Activated CD8-positive, alpha-beta memory T cell treated with anti-CD3 and anti-CD28 coated beads for 1 hour (primary cell): ENCODE measurements at places on chromosomes 3 and 15.

GRCh38 chr3:186512570-186513302, 31.4 kb downstream of the CRYGS start:
- DNase-seq: no peak

DNA sequence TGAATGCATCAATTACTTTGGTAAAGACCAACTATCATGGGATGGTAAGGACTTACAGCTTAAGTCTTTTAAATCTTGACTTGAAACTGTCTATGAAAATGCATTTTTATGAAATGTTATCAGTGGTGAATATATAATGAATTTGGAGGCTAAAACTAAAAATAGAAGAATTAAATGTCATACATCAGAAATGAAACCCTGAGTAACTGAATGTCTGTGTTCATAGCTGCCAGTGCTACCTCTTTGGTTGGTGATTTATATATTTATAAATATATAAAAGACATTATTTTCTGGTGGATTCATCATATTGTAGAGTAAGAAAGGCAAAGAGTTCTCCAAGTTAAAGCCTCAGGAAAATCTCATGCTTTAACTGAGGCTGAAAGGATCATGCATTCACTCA, 12.2 kb downstream of the SLC12A6 start:
- DNase-seq: no peak

GRCh38 chr15:65801229-65801805, 9.2 kb upstream of the DENND4A start:
- no peak for DNase-seq

DNA sequence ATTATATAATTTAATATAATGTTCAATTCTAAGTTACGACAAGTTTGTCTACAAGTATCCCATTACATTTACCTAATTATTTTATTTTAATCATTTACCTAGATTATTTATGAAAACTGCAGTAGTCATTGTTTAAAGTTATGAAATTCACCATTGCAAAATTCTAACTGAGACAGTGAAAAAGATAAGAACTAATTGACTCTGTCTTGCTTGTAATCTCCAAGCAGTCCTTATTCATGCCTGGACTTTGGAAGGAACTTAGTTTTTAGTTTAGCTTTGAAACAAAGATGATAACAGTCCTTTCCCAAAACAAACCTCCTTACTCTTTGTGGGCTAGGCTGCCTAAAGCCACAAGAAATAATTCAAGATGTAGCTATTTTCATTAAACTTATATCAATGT, 165.0 kb downstream of the SUCNR1 start:
- DNase-seq: no peak

- no peak for DNase-seq
These were observed 1.4 kb downstream of the SOX14 start for GRCh38 chr3:137765310-137766033.

- DNase-seq: no peak
These were observed 215.5 kb upstream of the POU1F1 start for GRCh38 chr3:87491843-87492242.

GRCh38 chr3:116386168-116386567, 59.1 kb downstream of the LSAMP start:
- DNase-seq: no peak

DNA sequence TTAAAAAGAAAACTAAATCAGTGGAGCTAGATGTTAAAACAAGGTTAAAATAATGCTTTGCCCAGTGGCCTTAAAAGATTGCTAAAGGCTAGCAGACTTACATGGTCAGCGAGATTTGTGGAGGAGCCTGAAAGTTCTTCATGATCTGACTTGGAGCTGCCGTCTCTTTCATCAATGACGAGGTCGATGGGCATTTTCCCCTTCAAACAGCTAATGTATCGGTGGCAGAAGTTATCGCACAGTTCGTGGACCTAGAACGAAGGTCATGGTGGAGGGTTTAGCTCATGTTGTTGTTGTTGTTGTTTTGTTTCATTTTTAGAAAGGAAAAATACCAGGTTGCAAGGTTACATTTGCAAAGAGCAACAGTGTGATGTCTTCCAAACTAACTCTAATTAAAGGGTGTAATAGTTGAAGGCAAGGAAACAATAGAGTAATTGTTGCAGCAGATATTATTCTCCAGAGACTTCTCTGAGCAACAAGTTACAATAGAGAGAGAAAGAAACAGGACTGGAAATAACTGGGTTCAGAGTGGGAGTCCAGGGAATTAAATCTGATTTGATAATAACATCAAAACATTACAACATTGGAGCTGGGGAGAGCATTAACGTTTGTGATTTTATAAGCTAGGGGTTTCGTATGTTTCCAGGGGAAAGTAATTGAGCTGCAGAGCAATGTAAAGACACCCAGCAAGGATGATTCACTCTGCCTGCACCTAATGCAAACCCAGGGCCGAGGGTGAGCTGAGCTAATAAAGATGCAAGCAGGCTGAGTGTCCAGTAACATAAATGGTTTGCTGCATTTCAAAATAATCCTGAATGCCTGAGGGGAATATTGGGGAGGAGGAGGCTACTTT, 6.6 kb downstream of the MEIS2 start:
- no peak for DNase-seq

DNA sequence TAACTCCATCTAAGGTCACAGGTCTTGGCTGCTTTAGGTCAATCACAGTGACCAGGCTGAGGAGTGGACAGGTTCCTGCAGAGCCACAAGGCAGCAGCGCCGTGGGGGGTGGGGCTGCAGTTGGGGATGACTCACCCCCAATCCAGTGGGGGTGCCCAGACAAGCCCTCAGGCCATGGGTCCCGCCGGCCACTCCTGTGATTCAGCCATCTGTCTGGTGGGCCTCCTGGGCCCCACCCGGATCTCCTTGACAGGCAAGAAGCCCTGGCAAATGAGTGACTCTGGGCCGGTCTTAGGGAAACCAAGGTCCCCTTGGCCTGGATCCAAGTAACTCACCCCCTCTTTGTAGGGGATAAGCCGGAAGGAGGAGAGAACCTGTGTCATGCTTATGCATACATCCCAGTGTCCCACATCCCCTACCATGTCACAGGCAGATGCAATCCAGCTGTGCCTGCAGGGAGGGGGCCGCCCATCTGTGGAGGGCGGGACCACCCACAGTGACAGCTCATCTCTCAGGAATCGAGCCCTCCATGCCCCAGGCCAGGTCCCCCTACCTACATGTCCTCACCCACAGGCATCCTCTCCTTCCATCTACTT, 495 bp upstream of the COL7A1 start:
- no peak for DNase-seq

GRCh38 chr15:71199384-71200351, 84.4 kb downstream of the THSD4 start:
- no peak for DNase-seq

DNA sequence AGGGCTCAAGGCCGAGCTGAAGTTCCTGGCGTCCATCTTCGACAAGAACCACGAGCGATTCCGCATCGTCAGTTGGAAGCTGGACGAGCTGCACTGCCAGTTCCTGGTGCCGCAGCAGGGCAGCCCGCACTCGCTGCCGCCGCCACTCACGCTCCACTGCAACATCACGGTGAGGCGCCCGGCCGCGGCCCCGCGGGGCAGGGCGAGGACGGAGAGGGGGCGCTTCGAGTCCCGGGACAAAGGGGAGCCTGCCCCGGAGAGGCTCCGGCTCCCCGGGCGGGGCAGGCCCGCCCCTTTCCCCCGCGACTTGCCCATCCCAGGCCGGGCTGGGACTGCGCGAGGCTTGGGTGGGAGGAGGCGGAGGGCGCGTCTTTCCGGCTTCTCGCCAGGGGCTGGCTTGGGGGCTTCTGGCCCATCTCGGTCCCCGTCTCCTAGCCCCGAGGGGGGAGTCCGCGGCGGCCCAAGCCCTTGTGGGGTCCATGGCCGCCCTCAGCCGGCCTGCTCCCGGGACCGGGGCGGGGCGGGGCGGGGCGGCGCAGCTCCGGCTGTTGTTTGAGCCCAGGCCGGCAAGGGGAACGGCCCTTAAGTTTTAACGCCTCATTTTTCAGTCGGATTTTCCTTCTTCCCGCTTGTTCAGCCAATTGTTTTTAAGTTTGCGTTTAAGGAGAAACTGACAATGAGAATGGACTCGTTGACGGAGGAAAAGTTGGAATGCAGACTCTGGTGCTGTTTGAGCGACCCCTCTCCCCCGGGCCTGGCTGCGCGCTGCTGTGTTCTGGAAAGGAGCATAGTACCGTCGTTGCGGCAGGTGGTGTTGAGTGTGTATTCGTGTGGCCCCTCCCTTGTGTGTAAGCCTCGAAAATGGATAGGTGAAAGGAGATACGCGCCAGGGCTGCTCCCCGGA, 683 bp downstream of the UBE2Q2 start:
- DNase-seq: no peak

DNA sequence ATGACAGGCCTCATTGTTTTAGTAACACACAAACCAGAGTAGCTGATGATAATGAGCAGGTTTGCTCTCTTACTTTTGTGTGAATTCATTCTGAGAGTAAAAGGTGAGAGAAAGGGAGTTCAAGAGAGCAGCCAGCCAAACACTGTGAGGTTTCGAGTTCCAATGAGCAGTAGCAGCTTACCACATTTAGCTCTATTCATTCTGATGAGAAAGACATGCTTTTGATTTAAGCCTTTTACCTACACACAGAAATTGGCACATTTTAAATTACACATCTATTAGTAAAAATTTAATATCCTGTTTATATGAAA, 28.0 kb downstream of the GLDN start:
- DNase-seq: no peak

- DNase-seq: no peak
These were observed 20.4 kb downstream of the ARPP21 start for GRCh38 chr3:35659768-35660167.
